NCI-H524 (cell line): ENCODE measurements at places on chromosomes 1 and 21.

- no peak for DNase-seq
These were observed 711.2 kb downstream of the KCNT2 start for GRCh38 chr1:195897076-195897475.

DNA sequence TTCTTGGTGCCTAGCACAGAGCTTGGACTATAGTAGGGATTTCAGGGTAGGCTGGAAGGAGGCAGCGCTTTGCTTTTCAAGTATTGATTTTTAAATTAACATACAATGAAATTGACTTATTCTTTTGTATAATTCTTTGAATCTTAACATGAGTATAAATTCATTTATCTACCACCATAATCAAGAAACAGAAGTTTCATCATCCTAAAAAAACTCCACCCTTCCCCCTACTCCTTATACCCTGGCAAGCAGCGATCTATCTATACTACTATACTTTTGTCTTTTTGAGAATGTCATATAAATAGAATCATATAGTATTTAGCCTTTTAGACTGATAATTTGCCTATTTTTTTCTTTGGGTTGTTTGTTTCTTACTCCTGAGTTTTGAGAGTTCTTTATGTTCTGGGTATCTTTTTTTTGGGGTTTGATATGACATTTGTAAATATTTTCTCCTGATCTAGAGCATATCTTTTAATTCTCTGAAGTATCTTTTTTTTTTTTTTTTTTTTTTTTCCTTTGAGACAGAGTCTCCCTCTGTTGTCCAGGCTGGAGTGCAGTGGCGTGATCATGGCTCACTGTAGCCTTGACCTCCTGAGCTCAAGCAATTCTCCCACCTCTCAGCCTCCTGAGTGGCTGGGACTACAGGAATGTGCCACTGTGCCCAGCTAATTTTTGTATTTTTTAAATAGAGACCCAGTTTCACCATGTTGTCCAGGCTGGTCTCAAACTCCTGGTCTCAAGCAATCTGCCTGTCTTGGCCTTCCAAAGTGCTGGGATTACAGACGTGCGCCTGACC lies 6.4 kb downstream of the RPS6KC1 start:
- DNase-seq: no peak

DNA sequence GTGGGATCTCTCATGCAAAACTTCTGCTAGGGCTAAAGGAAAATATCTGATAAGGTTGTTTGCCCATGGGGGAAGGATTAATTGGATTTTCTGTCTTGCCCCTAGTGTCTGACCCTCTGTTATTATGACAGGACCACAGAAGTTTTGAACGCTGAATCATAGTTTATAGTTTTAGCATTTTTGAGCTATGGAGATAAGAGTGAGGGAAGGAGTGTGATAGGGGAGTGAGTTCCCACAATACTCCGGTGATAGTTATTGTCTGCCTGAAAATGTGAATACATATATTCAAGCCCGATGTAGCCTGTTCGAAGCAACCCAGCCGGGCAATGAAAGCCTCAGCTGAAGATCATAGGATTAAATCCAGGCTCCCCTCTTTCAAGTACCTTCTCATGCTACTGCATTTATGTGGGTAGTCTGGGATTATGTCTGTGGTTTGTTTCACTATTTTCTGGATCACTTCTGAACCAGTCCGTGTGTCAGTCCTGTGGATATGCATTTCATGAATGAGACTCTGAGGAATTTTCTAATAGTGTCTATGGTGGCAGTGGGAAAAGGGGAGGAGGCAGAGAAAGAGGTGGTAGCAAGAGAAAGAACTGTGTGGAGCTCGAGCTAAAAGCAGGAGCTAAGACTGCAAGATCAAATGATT lies 258.7 kb downstream of the DISC1 start:
- peak; percentile 48 for DNase-seq

- DNase-seq: no peak
These were observed 47.6 kb downstream of the SEC16B start for GRCh38 chr1:177922209-177922608.

DNA sequence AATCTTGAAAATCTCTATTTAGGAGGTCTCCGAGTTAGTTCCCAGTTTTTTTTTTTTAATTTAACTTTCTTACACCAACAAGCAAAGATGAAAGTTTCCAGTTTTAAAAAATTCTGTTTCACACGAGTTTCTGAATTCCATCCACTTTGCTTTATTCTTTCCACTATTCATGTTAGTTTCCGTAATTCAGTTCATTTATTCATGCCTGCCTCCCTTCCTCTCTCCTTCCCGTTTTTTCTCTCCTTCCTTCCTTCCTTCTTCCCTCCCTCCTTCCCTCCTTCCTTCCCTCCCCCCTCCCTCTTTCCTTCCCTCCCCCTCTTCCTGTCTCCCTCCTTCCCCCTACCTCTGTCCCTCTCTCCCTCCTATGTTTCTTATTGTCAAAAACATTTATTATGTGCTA lies 22.3 kb downstream of the ADGRL2 start:
- DNase-seq: no peak

DNA sequence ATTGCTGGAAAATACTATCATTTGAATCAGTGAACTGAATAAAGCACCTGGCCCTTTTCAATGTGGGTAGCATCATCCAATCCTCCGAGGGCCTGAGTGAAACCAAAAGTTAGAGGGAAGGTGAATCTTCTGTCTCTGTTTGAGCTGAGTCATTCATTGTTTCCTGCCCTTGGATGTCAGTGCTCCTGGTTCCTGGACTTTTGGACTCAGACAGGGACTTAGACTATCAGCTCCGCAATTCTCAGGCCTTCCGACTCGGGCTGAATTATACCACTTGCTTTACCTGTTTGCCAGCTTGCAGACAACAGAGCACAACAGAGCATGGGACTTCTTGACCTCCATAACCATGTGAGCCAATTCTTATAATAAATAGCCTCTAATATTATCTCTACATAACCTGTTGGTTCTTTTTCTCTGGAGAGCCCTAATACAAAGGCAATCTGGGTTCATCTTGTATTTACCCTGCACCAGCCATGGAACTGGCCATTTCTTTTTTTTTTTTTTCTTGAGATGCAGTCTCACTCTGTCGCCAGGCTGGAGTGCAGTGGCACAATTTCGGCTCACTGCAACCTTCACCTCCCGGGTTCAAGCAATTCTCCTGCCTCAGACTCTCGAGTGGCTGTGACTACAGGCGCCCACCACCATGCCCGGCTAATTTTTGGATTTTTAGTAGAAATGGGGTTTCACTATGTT lies 19.2 kb upstream of the VASH2 start:
- no peak for DNase-seq

DNA sequence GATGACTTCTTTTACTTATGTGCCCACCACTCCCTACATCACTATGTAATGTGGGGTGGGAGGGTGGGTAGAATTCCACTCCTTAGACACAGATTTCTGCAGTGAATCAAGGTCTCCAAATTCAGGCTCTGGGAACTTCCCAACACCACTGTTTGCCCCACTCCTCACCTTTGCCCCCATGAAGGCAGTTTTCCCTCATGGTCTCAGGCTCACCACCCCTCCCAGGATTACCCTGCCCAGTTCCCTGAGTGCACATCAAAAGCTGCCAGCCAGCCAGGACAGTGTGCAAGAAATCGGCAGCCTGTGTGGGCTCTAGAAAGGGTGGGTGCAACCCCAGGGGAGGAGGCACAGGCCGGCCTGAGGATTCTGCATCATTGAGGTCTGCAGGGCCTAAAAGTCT lies 14.8 kb downstream of the NENF start:
- no peak for DNase-seq

DNA sequence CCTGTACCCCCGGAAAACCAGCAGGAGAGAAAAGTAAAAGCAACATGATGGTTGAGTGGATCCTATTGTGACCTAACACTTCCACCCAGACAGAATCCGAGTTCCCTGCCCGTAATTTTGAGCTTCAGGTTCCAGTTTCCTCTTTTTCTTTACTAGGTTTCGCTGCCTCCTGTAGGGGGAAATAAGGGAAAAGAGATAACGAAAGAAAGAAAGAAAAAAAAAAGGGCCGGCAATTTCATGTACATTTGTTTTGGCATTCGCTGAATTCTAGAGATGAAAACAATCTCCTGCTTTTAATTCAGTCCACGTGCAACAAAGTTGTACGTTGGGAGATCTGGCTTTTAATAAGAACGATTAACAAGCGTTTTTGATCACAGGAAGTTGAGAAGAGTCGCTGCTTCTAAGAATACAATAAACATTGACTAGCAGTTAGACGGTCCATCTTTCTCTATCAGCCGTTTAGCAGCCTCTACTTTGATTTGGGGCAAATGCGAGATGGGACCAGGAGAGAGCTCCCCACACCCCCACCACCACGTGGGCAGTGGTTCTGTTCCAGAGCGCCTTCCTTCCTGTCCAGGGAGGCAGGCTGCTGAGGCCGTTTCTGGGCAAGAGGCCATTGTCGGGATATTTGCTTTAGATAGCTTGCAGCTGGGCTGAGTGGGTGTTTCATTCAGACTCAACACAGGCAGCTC lies 155.9 kb upstream of the RUNX1 start:
- DNase-seq: no peak

- DNase-seq: no peak
These were observed 20.3 kb downstream of the POFUT2 start for GRCh38 chr21:45267390-45267760.
